GM12891 (cell line): ENCODE measurements at places on chromosomes 2 and 18.

DNA sequence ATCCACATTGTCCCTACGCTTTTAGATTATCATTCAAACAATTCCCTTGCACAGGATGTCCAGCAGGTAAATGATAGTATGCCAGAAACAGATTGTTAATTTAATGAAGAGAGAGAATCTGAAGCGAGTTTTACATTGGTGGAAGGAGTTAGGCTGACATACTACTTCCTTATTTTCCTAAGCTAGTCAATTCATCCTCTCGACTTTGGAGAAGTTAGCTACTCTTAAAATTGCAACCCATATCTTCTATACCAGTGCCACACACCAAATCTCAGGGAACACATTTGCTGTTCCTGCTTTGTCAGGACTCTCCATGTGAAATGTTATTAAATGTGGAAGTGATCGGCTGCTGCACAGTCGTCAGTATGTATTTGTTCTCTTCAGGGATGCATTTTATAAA lies 249.2 kb downstream of the NAPG start:
- DNase-seq, result no peak

DNA sequence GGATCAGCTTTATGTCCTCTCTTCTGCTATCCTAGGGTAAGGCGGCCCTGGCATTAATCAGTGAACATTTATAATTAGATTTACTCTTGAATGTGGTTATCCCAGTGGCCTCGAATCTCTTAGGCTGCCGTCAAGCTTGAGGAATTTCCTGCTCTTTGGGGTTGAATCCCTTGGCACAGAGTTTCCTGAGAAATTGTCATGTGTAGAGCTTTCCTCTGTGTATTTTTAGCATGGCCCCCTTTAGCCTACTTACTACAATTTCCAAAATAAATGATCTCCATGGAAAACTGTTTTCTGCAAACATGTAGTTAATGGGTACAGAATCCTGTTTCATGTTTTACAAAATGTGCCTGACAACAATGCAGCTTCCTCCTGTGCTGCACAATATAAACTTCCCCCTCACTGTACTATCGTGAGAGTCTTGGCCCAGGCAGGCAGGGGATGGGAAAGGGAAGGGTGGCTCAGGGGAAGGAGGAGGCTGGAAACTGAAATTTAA lies 18.1 kb downstream of the NCAPH start:
- no peak for DNase-seq

DNA sequence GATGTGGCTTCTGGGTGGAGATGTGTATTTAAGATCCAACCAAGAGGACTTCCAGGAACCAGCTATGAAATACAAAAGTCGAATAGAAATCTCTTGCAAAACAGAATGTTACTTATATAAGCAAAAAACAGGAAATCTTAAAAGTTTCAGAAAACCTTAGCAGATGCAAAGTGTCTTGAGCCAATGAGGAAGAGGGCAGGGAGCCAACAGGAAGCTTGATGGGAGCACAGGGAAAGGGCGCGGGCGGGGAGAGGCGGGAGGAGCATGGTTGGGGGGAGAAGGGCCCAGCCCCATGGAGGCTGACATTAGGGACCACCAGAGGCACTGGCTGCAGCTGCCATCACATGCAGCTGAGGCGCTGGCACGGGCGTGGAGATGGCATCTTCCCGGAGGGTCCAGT lies 203.3 kb downstream of the SNTG2 start:
- DNase-seq, result no peak

DNA sequence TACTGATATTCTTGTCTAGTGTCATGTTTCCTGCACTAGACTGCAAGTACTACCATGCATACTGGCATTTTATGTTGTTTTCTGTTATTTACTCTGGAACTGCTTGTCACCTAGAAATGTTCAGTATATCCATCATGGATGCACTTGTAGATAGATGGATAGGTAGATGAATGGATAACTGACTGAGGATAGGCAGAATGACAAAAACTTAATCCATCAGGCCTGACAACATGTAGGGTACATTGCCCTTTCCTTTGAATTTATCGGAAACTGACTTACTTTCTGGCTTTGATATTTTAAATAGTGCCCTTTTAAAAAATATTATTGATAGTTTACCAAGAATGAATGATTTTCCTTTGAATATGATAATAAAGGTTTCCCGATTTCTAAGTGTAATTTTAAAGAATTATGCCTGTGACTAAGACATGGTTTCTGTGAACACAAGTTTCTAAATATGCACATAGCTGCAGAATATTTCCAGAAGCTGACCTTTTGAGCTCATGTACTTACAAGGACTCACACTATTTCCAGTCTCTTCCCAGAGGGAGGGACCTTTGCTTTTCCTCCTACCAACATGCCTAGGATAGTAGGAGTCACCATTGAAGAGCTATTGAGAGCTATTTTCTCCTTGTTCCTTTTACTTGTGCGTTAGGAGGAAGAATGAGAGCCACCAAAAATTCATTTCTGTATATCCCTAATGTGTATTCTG lies 81.3 kb downstream of the ANKRD12 start:
- no peak for DNase-seq

DNA sequence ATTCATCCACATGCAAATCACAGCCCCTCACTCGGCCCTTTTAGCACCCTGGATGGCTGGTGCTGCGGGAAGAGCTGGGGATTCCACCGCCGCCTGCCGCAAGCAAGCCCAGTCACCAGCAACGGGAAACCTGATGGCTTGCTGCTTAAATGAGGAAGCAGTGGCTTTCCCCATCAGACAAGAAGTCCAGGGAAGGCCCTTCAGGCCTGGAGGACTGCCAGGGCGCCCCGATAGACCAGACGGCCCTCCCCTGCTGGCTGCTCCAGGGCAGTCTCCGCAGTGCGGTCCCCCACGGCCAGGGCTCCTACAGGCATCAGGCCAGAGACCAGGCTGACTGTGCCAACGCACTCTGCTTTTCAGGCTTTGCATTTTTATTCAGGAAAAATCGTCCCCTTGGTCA lies 439.1 kb downstream of the EIPR1 start:
- DNase-seq, result no peak

- no peak for DNase-seq
These were observed 60.1 kb downstream of the GBX2 start for GRCh38 chr2:236107942-236108625.

DNA sequence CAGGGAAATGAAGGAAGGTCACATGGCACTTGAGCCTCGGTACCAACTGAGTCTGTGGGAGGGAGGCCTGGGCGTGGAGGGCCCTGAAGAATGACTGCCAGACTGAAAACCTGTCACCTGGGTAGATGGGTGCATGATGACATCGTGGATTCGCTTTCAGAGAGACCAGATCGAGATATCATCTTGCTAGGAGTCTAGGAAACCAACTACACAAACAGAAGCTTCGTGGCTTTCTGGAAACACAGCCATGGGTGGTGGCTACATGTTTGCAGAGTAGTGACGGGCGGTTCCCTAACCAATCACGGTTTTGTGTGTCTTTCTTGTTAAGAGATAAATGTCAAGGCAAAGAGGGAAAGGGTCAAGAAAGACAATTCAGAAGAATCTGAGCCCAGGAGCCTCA lies 155.0 kb downstream of the EIPR1 start:
- DNase-seq, result no peak

DNA sequence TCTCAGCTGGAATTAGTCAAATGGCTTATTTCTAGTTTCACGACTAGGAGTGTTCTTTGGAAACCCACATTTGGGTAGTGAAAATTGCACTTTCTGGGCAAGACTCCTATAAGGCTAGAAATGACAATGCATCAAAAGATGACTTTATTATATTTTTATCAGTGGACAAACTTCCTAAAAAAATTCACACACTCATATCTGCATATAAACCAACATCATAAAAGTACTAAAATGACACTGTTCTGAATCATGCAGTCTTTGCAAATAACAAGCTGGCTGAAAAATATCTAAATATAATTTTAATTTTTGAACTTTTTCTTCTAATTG lies 17.6 kb downstream of the MXD1 start:
- DNase-seq, result no peak

DNA sequence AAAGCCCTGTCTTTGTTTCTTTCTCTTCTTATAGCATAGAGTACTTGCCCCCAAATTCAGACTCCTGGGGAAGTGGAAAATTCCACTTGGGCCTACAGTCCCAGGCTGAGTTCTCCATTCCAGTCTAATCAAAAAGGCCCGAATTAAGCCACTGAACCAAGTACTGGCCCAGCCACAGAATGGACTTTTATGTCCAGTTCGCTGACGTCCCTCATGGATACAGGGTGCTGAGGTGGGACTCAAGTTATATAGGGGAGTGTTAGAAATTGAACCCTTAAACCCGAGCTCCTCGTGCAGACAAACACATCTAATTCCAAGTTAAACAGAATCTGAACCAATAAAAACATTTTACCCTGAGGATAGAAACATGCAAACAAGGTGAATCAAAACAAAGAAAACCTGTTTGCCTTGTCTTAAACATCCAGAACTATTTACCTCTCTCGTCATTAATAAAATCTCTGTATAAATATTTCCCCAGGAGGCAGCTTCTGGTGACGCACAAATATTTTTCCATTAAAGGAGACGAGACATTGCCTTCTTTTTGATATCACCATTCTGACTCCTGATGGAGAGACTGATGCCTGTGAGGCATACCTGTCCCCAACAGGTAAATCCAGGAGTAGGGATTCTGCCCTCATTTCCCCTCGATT lies 136.8 kb upstream of the ARL4C start:
- no peak for DNase-seq

DNA sequence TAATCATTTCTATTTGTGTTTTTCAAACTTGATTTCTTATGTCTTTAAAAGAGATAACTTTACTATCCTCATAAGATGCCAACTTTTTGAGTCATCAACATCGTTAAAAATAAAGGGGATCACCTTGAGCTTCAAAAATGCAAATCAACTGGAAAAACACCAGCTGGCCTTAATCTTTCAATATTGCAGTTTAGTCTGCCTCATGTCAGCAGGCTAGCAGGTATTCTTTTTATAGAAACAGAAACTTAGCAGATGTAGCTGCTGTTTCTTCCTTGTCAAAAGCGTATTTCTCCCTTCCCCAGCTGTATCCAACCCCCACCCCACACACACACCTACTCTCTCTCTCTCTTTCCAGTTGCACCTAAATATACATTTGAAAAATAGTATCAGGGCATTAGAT lies 154.1 kb upstream of the ZNF804A start:
- no peak for DNase-seq

GRCh38 chr2:238727585-238728329 lies 120.1 kb upstream of the TWIST2 start:
- DNase-seq, result no peak

DNA sequence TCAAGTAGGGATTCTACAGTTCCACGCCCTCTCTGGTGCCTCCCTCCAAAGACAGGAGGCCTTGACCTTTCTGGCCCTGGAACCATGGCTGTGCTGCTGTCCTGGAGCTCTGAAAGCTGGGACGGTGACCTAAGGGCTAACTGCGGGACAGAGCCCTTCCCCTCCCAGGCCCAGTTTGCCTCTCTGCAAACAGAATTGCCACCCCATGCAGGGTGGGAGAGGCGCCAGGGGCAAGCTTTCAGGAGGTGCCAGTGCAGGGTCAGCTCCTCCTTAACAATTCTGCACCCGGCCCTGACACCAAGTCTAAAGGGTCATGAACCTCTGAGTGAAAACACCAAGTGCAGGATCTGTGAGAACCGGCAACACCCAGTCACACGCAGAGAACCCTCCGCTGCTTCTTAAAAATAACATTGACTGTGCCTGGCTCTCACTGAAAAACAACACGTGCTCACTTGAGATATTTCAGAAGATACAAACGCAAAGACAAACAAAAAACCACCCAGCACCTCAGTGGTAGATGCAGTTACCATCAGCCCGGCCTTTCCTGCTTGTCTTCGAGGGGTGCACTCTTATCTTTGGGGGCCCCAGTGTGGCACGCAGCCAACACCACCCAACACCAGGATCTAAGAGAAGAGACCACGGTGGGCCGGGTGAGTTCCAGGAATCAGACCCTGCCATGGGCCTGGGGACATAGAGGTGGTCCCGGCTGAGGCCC lies 1.1 kb upstream of the SNED1 start:
- DNase-seq, result peak; percentile 13

DNA sequence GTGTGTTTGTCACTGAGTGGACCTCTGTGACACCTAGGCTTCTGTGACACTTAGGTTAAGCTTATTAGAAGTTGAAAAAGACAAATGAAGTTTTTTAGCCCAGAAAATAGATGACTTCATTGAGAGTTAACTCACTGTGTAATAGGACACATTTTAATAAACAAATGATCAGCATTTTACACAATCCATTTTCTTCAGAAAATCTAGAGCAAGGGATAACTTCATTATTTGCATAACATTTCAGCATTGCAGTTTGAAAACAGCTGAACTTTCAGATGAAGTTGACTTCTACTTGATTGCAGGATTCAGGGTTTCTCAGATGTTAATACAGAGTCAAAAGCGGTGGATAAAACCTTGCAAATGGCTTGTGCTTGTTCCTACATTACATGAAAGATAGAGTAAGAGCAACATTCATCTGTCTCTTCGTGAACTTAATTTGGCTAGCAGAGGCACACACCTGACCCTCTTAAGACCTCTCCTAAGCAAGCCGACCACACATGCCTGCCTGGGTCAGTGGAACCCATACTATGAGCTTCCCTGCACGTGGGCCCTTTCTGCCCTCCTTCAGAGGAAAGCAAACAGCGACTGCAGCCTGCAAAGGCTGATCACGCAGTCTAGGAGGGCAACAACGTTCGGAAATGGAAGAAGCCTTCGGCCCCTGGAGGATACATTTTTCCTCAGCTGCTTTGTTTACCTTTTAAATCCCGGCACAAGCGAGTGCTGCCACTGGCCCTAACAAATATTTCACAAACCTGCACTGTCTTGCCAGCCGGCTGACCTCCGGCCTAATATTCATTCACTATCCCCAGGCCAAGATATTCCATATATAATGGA lies 16.6 kb downstream of the ITGB1BP1 start:
- DNase-seq, result no peak

DNA sequence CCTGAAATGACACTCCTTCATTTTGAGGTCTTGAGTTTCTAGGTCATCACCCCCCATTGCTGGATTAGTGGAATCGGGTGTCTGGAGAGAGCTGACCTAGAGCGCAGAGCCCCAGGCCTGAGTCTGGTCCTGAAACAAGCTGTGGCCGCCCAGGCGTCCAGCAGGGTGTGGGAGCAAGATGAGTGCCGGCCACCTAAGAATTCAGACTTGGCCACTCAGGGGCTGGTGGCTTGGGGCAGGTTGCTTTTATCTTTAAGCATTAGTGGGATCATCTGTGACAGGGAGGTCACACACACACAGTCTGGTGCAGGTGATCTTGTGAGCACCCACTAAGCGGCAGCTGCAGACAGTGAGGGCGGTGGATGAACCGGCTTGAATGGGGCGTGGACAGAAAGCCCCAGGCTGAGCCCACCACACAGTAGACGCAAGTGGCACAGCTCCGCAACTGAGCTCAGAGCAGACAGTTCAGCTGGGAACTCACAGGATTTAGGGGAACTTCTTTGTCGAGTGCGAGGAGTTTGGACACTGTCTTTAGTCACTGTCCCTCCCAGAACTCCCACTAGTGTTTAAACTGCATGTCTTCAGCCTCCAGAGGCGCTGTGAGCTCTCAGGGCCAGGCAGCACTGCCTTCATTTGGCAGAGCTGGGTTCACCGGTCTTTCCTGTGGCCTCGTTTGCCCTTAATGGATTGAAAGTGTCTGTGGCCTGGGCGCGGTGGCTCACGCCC lies 21.5 kb downstream of the ITGB1BP1 start:
- no peak for DNase-seq

GRCh38 chr2:161161074-161161706 lies 962 bp downstream of the TANK start:
- DNase-seq, result no peak
